ENCODE measurements at places on chromosomes 1 and 21.

DNA sequence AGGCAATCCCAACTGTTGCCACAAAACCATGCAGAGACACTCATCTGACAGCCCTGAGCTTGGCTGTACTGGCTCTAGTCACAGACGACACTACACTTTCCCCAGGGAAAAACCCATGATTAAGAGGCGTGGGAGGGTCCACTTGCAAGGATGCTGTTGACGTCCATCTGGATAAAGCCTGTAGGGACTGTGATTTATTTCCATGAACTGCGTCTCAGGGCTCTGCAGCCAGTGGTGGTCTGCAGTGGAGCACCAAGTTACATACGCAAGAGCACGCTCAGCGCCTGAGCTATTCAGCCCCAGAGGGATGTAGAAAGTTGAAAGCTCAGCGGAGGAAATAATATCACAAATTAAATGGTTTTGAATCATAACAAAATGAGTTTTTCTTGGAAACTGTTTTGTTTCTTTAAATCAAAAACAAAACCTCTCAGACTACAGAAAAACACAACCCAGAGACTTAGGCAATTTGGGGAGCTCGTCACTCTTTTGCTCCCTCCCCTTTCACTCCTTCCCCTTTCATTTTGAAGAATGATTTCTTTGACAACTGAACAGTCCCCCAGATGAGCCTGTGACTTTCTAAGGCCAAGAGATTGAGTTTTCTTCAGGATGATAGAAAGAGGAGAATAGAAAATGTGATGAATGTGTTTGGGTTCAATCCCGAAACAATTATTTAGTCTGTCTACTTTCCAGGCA lies 71.2 kb downstream of the NGF start:
- DNase-seq: no peak

DNA sequence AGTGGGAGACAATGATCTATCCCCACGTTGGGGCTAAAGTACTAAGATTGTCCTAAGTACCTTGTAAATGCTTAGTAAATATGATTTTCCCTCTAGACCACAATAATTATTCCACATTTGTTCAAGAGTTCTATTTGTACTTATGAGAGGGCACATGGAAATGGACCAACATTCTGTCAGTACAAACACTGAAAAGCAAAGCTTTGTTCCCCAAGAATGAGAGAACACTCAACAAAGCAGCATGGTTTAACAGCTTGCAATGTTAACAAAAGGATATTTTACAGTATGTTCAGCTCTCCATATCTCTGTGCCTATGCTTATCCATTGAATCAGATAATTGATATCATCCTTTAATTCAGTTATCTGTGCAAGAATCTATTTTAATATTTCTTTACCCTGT lies 35.4 kb downstream of the RBM11 start:
- DNase-seq: no peak

- DNase-seq: peak; percentile 18
Observed at GRCh38 chr1:89962024-89962741, 32.7 kb upstream of the ZNF326 start.

- DNase-seq: no peak
Observed at GRCh38 chr1:74160046-74160445, 37.9 kb downstream of the LRRIQ3 start.

GRCh38 chr21:31107176-31107785 lies 69.0 kb upstream of the KRTAP19-8 start:
- no peak for DNase-seq

- DNase-seq: no peak
Observed at GRCh38 chr1:208825300-208825699, 581.1 kb upstream of the PLXNA2 start.

DNA sequence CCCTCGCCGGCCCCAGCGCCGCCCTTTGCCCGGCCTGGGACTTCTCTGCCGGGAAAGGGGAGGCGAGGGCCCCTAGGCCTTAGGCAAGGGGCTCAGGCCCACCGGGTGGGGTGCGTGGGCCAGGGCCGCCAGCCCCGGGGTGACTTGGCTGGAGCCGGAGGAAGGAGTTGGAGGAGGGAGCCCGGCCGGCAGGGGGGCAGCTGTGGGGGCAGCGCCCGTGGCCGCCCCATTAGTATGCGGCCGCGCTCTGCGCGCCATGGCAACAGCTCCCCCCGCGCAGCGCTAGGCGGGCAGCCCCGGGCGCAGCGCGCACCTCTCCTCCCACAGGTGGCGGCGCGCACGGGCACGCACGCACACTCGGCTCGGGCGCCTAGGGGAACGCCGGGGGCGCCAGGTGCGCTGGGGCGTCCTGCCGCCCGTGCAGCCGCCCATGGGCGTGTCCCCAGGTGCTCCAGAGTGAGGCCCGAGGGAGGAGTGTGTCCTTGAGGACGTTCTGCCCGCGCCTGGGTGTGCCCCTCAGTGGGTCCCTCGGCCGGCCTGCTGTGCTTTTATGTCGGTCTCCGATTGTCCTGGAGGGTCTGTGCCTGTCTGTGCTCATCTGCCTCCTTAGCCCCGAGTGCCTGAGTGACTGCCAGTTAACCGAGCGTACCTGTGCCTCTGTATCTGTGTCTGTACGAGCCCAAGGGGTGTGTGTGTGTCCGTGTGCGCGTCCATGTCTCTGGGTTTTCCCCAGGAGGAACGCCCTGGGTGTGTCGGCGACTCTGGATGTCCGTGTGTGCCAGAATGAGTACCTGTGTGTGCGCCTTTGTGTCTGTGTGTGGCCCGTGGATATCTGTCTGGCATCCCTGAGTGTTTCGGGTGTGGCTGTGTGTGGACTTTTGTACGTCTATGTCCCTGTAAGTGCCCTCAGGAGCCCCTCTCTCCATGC lies 38.2 kb upstream of the WASF2 start:
- peak; percentile 38 for DNase-seq

GRCh38 chr21:31731056-31731856 lies 662 bp downstream of the SCAF4 start:
- peak; percentile 38 for DNase-seq

DNA sequence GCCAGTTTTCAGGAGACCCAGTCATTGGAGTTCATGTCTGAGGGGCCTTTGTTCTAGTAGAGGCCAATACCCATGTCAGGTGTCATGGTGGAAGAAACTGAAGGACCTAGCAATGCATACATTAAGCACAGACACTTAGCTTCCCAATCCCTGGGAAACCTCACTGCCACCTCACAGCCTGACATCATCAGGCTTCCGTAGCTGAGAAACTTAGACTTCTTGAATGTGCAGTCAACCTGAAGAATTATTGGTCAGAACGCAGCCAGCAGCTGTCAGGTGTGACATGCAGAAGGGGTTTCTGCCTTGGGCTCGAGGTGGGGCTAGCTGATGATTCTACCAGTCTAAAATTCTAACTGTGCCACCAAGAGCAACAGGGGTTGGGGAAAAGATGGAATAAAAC lies 1.9 kb upstream of the ITPKB start:
- no peak for DNase-seq

GRCh38 chr21:30340714-30341573 lies 3.5 kb upstream of the KRTAP27-1 start:
- no peak for DNase-seq

DNA sequence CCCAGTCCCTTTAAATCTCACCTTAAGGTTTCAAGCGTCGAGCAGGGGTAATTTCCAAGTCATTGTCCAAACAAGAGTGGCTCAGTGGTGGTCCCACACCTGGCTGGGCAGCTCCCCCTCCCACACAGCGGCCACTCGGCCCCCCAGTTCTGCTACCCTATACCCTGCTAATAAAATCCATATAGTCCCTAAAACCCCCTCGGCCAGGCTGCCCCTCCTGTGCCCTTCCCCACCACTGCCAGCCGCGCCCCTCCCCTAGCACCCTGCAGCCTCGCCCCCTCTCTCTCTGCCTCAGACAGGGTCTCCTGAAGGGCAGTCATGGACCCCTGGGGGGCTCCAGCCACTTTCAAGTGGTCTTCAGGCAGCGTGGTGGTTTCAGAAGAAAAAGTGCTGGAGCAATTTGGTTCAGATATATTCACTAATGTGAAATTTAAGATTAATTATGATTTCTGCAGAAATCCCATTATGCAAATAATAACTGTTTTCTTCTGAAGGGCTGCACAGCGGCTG lies 34.2 kb upstream of the TTC34 start:
- no peak for DNase-seq

- no peak for DNase-seq
Observed at GRCh38 chr1:174191349-174191862, 32.1 kb downstream of the RABGAP1L start.

GRCh38 chr1:18100491-18101063 lies 7.0 kb upstream of the IGSF21 start:
- peak; percentile 44 for DNase-seq

DNA sequence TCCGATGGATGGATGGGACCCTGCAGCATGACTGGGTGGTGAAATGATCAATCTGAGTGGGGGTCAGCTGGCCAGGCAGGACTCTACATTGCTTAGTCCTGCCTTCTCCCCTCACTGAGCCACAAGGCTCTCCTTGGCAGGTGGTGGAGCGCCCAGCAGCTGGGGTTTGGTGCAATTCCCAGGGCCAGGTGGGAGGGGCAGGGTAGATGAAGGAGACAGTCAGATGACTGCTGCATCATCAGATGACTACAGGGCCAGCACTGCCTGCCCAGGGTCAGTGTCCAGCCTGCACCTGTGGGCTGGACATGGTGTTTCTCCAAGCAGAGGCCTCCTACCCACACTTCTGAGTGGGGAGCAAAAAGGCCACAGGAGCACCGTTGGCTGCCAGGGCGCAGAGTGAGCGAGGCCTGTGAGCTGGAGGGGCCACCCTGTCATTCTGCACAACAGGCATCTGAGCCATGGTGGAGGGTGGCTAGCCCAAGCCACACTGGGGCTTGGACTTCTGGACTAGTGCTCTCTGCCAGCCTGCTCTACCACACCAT lies 103.9 kb upstream of the EDN2 start:
- DNase-seq: no peak

DNA sequence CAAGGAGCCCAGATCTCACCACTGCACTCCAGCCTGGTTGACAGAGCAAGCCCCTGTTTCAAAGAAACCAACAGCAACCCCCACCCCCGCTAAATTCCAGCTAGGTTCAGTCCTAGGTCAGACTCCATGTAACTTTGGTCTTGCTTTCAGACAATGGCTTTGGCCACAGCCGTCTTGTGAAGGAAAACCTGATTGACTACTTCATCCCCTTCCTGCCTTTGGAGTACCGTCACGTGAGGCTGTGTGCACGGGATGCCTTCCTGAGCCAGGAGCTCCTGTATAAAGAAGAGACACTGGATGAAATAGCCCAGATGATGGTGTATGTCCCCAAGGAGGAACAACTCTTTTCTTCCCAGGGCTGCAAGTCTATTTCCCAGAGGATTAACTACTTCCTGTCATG lies 12.9 kb downstream of the TOR3A start:
- DNase-seq: no peak

GRCh38 chr1:167563579-167564246 lies 10.2 kb upstream of the CREG1 start:
- DNase-seq: no peak

DNA sequence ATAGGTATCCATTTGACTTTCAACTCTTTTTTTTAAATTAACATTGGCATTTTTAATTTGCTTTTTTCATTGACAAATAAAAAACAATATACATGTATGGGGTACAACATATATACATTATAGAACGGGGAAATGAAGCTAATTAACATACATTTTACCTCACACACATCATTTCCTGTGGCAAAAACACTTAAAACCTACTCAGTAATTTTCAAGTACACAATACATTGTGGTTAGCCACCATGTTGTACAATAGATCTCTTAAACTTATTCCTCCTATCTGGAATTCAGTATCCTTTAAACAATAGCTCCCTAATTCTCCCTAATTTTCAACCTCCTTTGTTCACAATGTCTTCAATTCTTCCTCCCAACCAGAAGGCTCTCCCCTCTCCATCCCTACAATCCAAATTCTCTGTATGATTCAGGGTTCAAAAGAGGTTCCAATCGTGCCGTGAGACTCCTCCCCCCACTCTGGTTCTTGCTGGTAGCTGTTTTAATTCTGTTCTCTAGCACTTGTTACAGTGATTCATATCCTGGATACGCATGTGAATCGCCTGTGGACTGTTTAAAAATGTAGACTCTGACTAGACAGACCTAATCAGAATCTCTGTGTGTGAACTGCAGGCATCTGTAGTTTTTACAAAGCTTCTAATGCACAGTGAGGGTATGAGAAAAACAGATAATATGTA lies 87.6 kb upstream of the DUSP10 start:
- DNase-seq: peak; percentile 33

- DNase-seq: no peak
Observed at GRCh38 chr1:243341074-243341473, 85.2 kb downstream of the SDCCAG8 start.

DNA sequence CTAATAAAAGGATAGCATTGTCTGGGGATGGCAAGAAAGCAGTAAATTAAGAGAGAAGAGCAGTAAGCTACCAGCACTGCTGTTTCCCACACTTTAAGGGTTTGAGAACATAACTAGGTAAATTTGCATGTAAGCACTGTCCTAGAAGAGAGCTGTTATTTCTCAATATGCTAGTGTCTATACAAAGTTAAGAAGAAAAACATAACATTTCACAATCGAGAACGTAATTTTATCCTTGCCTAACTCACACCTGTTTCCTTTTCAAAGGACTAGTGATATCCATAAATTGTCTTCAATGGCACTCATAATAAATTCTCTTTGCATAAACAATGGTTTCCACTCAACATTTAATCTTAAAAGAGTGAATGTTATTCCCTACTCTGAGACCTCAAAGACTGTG lies 576.0 kb downstream of the PTBP2 start:
- no peak for DNase-seq

DNA sequence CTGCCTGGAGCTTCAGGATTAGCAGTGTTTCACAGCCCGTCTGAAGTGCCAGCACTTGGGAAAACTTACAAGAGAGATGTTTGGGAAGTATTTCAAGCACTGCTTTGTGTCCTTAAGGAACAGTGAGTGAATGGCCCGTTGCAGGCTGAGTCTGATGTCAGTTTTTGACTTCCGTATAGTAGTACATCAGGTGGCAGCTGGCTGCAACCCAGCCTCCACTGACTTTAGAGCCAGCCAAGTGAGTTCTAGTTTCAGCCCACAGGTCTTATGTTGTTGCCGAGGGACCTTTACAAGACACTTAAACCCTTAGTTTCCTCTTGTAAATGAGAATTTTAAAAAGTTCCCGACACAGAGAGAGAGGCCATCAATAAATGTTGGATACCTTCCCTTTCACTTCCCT lies 35.0 kb downstream of the UCK2 start:
- DNase-seq: no peak

DNA sequence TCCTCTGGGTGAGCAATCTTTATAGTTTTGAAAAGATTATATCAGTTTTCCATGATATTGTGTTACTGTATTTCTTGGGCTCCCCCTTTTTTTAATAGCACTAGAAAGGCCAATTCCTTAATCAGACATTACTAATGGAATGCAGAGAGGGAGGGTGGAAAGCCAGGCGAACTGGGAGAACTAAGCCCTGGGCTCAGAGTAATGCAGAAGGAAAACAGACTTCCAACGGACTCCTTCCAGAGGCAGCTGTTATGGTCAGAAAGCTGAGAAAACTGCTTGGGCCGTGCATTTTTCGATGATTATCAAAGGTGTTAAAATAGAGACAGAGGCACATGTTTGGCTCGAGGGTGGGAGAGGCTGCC lies 206.3 kb downstream of the FOXD2 start:
- no peak for DNase-seq

GRCh38 chr1:221494670-221495069 lies 247.2 kb downstream of the DUSP10 start:
- no peak for DNase-seq

- DNase-seq: no peak
Observed at GRCh38 chr1:2232255-2232915, 4.3 kb downstream of the SKI start.

- DNase-seq: no peak
Observed at GRCh38 chr1:48007047-48007446, 9.9 kb upstream of the TRABD2B start.

Measured in Kasumi-1 (cell line).